ENCODE measurements at places on chromosomes 4 and X.

GRCh38 chrX:119406776-119407175, 7.6 kb downstream of the SLC25A43 start:
- no peak for DNase-seq

GRCh38 chrX:11437642-11438379, 144.6 kb downstream of the AMELX start:
- no peak for DNase-seq

DNA sequence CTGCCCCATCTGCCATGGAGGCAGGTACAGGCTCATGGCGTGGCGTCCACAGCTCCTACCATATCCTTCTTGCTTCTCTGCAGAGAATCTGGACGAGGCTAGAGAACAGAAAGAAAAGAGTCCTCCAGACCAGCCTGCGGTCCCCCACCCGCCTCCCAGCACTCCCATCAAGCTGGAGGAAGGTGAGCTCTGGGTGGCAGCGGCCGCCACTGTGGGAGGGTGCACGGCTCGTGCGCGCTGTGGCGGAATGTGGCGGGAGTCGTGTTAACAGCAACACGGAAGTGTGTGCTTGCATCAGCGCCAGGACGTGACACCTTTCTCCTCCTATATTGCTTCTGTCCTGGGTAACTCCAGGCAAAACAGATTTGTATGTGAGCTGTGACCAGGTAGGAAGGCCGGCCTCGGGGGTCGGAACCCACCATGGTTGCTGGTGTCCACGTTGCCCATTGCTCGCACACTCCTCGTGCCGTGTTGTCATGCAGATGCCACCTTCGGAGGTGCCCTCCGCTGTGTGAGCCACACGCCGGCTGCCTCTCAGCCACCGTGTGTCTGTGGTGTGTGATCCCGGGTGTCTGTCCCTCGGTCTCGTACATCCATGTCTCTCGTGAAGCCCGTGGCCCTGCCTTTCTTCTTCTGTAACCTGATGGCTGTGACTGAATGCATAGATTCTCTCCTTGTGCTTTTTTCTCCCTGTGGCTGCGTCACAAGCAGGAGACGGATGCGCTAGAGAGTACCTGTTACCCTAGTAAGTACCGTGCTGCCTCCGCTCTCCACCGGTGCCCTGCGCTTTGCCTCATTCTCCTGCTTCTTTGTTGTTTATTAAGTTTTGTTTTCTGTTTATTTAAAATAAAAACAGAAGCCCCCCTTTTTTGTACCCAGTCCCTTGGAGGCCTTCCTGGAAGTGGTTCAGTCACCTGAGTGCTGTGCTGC, 37.0 kb downstream of the NOP14 start:
- DNase-seq: no peak

DNA sequence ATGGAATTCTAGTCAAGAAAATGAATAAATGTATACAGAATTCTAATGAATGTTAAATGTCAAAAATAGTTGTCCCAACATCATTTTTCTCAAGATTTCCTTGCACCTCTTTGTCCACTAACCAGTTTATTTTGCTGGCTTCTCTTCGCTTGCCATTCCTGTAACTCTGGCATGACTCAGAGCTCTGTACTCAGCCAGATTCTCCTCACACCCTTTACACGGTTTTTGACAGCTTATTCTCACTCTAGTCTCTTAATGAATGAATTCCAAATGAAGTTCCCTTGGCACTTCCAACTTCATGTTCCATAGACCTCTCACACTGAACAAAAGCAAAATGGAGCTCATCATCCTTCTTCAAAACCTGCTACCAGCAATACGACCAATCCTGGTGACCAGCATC, 419.3 kb upstream of the SLIT2 start:
- DNase-seq: no peak

DNA sequence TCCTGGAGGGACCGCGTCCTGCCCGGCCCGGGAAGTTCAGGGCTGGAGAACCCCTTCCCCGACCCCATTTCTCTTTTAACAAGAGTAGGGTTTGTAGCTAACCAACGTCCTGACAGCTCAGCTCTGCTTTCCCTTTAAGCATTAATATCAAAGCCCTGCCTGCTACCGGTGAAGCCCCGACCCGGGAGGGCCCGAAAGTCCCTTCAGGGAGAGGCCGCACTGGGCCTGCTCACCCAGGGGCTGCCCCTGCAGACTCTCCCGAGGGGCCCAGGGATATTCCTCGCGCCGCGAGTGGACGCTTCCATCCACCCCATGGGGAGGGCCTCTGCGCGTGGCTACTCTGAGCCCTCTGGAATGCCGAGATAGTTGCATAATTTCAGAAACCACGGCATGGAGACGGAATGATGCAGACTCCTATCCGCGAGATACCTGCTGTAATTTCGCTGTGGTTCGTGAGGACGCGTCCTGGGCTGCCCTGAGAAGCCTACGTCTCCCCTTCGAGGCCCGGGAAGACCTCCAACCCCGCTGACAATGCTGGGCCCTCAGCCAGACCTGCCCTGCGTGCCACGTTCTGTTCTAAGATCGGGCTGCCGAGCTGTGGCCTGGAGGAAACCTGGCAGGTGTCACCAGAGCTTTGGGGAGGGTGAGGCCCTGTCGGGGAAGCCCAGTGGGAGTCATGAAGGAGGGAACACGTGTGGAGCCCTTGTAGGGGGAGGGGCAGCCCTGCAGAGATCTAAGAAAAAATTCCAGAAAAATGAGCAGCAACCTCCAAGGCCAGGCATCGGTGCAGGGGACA, 999 bp upstream of the CTBP1 start:
- peak; percentile 25 for DNase-seq

- no peak for DNase-seq
Observed at GRCh38 chrX:98357146-98357545, 1473.4 kb downstream of the RPA4 start.
